ENCODE measurements at places on chromosomes 7 and 10.

DNA sequence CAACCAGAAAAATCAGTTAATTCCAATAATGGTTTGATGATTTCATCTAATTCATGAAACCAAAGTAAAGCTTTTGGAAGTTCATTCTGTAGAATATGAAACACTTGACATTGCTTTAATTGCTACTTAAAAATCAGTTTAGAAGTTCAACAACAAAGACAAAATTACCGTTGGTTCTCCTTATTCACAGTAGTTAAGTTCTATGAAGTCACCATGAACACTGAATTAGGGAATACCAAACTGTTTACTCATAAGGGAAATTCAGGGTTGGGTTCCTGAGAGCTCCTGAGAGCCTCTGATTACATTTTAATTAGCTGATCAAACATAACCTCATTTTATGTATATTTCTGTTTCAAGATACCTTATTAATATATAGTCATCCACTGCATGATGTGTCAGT lies 46.2 kb downstream of the ZNF438 start:
- DNase-seq: no peak

- DNase-seq: peak; percentile 45
Observed at GRCh38 chr7:105268511-105269392, 120.0 kb downstream of the SRPK2 start.

DNA sequence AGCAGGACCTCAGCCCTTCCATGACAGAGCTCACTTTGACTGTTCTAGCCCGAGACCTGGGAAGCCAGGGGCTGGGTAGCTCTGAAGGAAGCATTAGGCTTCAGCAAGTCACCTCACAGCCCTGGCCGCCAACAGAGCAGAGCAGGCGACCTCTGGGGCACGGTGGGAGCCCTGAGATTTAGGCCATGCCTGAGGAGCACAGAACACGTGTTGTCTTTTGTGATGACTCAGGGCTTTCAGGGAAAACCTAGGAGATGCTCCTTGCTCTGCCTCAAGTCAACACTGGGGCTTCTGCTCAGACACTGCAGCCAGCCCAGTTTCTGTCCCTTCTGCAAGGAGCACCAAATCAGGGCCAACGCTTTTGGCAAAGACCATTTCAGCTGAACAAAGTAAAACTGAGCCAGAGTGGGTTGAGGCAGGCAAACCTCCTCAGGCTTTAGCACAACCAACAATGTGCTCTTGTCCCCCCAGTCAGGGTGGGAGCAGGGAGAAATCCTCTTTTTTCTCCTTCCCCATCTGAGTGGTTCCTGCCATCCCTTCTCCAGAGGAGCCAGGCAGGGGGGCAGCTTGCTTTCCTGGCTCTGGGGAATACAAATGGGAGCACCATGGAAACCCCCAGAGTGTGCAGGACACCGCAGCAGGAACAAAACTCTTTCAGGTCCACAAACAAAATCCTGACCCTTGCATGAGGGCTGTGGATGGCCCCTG lies 14.4 kb downstream of the CAMK2G start:
- DNase-seq: no peak

GRCh38 chr7:44964384-44964830 lies 14.4 kb downstream of the MYO1G start:
- no peak for DNase-seq

- no peak for DNase-seq
Observed at GRCh38 chr10:67327626-67328535, 368.1 kb downstream of the CTNNA3 start.

DNA sequence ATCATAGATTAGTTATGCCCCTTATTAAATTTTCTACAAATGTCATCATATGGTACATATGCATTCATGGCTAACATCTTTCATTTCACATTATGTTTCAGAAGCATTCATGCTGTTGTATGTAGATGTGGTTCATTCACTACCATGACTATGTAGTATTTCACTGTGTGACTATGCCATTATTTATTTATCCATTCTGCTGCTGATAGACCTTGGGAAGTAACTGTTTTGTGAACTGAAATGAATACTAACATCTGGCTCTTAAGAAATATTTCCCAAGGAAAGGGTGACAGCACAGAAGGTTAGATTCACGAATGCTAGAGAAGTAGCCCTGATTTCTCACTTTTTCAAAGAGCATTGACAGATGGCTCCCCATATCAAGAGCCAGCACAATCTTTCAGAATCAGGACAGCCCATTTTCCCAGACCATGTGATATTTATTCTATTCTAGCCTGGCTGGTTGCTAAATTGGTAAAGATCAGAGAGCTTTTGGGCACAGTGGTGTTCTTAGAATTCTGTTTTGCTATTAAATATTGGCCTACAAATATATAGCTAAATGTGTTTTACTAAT lies 157.4 kb downstream of the DYNC1I1 start:
- no peak for DNase-seq

GRCh38 chr7:803243-803635 lies 29.0 kb upstream of the SUN1 start:
- DNase-seq: no peak
